MG63 (cell line): ENCODE measurements at places on chromosomes 2 and 18. TPM values are rescaled to one million over a fixed set of nuclear protein-coding genes. Genes with fewer than 3 reads are reported as not detected.

CD8B gene
- not detected in 2 replicates for total RNA-seq

DSC2 gene
- not detected in 2 replicates for total RNA-seq

SULT1C4 gene
- total RNA-seq: not detected in 2 replicates

TMEM37 gene
- total RNA-seq: 0.56 TPM in 1 of 2 replicates, not detected in the other

SLC11A1 gene
- total RNA-seq: 0.03 TPM in 1 of 2 replicates, not detected in the other

GNAL gene
- 0.76 and 2.7 TPM in 2 replicates for total RNA-seq

CYP26B1 gene
- total RNA-seq: 5.4 and 10.6 TPM in 2 replicates

FSHR gene
- total RNA-seq: not detected in 2 replicates
